Activated CD8-positive, alpha-beta memory T cell treated with anti-CD3 and anti-CD28 coated beads, Interleukin-2, amount 10 ng/mL, durations not matched to agents 7 days and 5 days (primary cell): ENCODE measurements at places on chromosomes 11 and 22. TPM values are rescaled to one million over a fixed set of nuclear protein-coding genes. Genes with fewer than 3 reads are reported as not detected.

DNA sequence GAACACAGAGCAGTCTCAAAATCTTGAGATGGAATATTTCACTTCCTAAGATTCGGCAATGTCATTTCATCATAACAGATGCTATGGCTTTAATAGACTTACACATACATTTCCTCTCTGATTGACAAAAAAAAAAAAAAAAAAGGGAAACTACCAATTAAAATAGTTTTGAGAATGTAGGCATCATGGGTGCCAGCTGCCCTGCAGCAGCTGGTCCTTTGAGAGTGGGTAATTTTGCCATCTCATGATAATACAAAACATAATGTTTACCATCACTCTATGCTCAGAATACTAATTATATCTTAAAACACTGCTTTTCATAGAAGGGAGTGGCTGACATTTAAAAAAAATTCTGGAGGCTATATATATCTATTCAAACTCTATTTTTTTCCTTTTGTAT is 775.6 kb upstream of the CCDC90B start:
- no peak for DNase-seq

- DNase-seq: peak; percentile 41
Observed at GRCh38 chr22:49965091-49966040, 4.8 kb downstream of the PIM3 start.

DNA sequence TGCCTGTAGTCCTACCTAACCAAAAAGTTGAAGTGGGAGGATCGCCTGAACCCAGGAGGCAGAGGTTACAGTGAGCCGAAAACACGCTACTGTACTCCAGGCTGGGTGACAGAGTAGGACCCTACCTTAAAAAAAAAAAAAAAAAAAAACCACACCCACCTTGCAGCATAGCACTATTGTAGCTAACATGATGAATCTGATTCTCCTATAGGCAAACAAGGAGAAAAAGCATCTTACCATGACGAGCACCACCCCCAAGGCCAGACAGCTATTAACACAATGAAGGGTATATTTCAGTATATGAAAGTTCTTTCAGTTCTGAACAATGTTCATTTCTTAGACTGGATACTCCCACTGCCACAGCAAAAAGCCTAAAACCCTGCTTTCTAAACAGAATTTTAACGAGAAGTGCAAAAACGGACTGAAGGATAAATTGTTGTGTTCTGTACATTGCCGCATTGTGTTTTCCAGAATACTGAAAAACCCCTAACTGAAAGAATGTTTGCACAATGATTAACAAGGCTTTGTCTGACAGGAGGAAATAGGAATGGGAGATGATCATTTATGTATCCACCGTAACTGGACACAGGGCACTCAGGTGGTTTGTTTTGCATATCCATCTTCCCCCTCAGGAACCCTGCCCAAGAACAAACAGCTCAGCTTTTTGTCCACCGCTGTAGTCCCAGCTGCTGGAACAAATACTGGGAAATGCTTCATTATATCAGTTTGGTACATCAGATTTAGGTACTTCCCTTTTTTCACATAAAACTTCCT is 8.9 kb downstream of the PISD start:
- no peak for DNase-seq

DNA sequence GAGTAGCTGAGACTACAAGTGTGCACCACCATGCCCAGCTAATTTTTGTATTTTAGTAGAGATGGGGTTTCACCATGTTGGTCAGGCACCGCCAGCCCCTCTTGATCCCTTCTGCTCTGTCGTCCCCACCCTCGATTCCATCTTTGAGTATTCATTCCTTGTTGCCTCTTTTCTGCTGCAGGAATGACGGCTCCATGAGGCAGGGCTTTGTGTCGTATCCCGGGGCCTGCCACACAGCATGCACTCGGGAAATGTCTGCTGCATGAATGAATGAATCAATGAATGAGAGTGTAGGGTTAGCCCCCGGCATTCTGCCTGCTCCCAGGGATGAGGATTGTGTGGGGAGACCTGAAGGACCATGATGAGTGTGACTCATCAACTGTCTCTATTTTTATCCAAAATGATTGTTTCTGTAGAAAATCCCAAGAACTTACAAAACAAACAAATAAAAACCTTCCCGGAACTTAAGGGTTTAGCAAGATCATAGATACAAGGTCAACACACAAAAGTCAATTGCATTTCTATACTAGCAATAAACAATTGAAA is 54.6 kb upstream of the SLC22A12 start:
- no peak for DNase-seq

- DNase-seq: no peak
Observed at GRCh38 chr11:24688981-24689380, 192.1 kb downstream of the LUZP2 start.

MTFP1 gene
- 73.4 TPM for total RNA-seq

GRCh38 chr11:32348502-32348901 is 86.8 kb downstream of the WT1 start:
- no peak for DNase-seq

- DNase-seq: no peak
Observed at GRCh38 chr11:13141731-13142709, 132.9 kb downstream of the RASSF10 start.
